ENCODE measurements at places on chromosomes 1 and 21. TPM values are rescaled to one million over a fixed set of nuclear protein-coding genes. Genes with fewer than 3 reads are reported as not detected.

DNA sequence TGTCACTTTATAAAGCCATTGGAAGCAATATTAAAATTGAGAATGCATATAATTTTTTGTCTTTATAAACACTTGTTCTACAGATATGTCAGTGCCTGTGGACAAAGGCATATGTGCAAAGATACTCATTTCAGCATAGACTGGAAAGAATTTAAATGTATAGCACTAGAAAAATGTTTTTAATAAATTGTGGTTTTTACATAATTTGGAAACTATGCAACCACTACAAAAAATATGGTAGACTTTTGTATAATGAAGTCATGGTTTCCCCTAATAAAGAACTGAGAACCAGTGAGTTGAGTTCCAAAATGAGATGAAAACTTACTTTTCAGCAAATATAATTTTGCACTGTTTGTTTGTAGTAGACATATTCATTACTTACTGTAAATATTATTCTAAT, 48.5 kb downstream of the BRINP3 start:
- no peak for DNase-seq

NUP210L gene
- 0.19 TPM for total RNA-seq

DNA sequence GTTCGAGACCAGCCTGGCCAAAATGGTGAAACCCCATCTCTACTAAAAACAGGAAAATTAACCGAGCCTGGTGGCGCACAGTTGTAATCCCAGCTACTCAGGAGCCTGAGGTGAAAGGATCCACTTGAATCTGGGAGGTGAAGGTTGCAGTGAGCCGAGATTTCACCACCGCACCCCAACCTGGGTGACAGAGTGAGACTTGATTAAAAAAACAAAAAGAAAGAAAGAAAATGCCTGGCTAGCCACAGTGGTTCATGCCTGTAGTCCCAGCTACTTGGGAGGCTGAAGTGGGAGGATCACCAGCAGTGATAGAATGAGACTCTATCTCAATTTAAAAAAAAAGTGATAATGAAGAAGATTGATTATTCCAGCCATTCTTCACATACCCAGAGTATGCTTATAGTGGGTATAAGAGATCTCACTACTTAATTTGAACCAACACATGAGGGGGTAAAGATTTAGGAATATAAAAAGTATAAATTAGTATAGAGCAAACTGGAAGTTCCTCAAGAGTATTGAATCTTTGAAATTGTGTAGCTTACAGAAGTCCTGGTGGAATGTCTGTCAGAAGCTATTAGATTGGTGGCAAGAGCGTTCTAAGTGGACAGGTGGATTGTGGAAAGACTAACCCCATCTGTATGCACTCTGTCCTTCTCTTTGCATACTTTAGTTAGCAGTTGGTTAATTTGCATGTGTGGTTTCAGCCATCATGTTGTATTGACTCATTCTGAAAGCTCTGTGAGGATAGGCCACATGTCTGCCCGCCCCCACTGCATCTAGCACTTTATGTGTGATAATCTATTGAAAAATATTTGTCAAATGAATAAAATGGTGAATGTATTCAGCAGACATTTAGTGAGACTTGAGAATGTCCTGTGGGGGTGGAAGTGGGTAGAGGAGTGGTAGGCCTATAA, 25.0 kb downstream of the RLF start:
- no peak for DNase-seq

DNA sequence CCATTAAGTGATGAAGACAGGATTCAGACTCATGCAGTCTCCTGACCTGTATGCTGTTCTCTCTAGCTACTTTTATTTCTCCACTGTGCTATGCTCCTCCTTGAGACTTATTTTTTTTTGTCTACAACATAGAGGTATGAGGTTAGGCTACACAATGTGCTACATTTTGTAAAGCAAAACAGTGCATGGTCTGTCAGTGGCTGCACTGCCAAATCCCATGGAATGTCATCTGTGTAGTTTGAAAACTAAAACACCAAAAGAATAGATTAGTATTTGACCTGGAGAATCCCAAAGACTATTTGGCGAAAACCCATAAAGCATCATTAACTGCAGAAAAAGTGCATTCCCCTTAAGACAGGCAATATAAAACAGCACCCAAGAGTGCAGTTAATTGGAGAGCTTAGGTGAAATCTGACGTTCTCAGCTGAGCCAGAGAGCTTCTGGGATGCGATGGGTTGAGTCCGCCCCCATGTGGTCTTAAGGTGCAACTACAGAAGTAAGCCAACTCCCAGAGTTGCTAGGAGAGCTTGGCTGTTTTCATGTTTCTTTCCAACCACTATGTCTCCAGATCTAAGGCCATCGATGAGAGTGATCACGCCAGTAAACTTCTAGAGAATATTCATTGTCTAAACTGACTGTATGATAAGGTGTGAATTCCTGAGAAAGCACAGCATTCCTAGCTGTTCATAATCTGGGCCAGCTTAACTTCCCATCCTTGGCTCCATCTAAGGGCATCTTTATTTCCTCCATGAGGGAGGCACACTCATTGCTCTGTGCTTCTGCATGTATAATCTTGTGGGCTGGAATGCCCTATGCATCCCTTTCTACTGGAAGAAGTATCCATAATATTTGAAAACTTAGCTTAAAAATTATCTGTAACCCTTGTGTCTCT, 20.7 kb upstream of the CYP2J2 start:
- DNase-seq = no peak

DNA sequence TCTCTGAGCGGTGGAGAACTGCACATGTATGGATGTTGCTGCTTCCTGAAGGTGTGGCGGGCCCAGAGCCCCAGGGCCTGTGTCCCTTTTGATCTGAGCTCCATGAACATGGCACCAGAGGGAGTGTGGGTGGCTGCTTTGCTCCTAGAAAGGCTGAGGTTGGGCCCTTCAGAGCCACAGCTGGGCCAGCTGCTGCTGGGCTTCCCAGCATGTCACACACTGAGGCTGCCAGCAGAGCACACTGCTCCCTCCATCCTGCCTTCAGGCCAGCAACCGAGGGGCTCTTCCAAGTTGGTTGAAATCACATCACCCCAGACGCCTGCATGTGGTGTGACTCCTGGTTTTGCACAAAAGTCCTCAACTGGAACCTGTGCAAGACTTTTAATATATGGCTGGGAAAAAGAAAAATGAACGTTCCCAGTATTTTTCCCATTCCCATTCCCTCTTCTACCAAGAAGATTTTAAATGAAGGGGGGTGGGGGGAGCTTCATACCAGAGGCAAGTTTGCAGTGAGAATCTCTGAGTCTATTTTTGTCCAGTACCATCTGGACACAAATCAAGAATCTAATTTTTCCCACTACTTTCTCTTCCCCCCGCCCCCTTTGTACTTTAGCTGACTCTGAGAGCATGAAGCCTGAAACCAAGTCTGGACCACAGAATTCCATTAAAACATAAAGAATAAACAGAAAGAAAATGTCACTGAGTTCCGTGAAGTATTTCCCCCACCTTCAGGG, 26.2 kb upstream of the NGF start:
- no peak for DNase-seq

GRCh38 chr21:17784604-17785402, 34.4 kb downstream of the C21orf91 start:
- DNase-seq = no peak

DNA sequence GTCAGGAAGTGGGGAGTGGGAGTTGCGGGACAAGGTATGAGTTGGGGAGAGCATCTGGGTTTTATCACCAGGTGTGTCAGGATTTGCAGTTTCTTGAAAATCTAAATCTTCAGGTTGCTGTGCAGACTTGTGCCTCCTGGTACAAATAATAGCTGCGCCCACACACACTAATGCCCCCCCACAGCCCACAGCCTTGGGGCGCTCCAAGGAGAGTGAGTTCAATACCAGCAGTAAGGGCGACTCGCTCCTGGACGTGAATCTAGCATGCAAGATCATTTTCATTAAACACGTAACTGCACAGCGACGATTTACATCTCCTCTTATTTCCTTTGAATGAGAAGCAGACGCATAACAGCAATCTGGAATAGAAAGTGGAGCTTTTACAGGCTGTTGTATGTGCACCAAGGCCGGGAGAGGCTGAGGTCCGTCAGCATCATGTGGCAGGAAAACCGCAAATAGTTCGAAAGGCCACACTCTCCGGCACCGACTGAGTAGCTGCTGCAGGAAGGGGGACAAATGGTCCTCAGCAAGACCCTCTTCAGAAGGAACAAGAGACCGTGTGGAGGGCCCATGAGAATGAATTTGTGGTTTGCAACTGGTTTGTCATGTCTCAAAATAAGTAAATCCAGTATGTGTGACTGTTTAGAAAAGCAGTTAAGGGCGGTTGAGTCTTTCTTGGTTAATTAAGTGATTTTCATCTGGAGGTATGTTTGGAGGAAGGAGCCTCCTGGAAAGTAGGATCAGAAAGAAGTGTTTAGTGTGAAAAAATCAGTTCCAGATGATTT, 439.5 kb downstream of the SMYD3 start:
- DNase-seq = no peak

- DNase-seq = no peak
Measured at GRCh38 chr1:4650481-4650880, 3.9 kb upstream of the AJAP1 start.

GRCh38 chr21:15355066-15355465, 290.3 kb upstream of the NRIP1 start:
- no peak for DNase-seq

DNA sequence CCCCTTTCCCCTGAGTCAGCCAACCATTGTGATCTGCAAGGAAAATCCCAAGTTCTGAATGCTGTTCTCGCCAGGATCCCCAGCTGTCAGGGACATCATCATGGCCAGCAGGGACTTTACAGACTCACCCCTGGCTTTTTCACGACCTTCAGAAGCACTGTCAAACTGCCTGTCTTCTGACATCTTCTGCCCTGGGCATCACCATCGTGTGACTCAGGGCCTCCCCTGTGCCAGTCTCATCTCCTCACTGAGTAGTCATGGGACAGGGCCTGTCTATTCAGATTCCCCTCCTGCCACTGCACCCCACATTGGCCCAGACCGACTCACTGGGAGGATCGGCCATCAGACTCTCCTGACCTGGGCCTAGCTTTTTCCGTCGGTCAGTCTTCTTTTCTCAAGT, 72.5 kb upstream of the VAMP3 start:
- DNase-seq = no peak

GRCh38 chr1:192557841-192558595, 17.6 kb upstream of the RGS1 start:
- no peak for DNase-seq

GRCh38 chr1:211527888-211528287, 35.9 kb upstream of the RD3 start:
- DNase-seq = no peak

DNA sequence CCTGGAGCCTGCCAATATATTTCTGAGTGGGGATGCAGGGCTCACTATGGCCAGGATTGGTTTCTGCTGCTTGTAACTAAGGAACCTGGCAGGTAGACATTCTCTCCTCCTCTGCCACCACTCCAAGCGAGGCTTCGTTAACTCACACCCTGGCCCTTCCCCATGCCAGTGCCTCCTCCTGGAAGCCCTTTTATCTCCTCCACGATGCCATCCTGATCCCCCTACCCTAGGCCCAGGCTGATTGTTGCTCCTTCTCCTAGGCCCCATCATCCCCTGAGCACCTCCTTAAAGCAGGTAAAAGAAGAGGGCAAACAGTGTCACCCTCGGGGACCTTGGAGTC, 118.5 kb downstream of the DMRTB1 start:
- peak; percentile 43 for DNase-seq

MAP10 gene
- 1.0 TPM for total RNA-seq

GRCh38 chr21:24727803-24728440, 879.4 kb downstream of the MRPL39 start:
- DNase-seq = no peak

GRCh38 chr1:246508897-246509688, 2.0 kb upstream of the SMYD3 start:
- DNase-seq = no peak
